ENCODE measurements at places on chromosomes 1 and 21. TPM values are rescaled to one million over a fixed set of nuclear protein-coding genes. Genes with fewer than 3 reads are reported as not detected.
A peak's percentile ranks its signal among the peaks of the same experiment; 100 is the strongest.

FGR gene
- not detected for total RNA-seq

GRCh38 chr1:109826930-109827349 lies 63.2 kb upstream of the EPS8L3 start:
- no peak overlapping the region for H3K4me3 ChIP-seq
- H3K27me3 ChIP-seq, result no peaks in the 10 kb centered on the region
- DNase-seq, result no peak
- no peak overlapping the region for H3K27ac ChIP-seq
- H3K36me3 ChIP-seq, result peaks cover 9% of the 10 kb centered on the region

- DNase-seq, result no peak
- H3K27ac ChIP-seq, result no peak overlapping the region
- no peaks in the 10 kb centered on the region for H3K4me1 ChIP-seq
- H3K36me3 ChIP-seq, result peaks cover 18% of the 10 kb centered on the region
These were observed 18.5 kb downstream of the RIIAD1 start for GRCh38 chr1:151739590-151740355.

- peak overlapping the region; percentile 91 for H3K4me3 ChIP-seq
- H3K4me1 ChIP-seq, result peaks cover 34% of the 10 kb centered on the region
- no peak overlapping the region for H3K27ac ChIP-seq
- H3K27me3 ChIP-seq, result no peaks in the 10 kb centered on the region
These were observed 89.4 kb upstream of the IPO9 start for GRCh38 chr1:201739492-201740085.

KLF17 gene
- 0.09 TPM for total RNA-seq

- H3K27ac ChIP-seq, result no peak overlapping the region
- no peak overlapping the region for H3K4me3 ChIP-seq
- no peaks in the 10 kb centered on the region for H3K27me3 ChIP-seq
- peaks cover 3% of the 10 kb centered on the region for H3K36me3 ChIP-seq
These were observed 16.6 kb downstream of the ANGPTL3 start for GRCh38 chr1:62613890-62614289.

GRCh38 chr21:39519835-39520234 lies 68.1 kb downstream of the SH3BGR start:
- H3K4me3 ChIP-seq, result no peak overlapping the region
- H3K4me1 ChIP-seq, result no peaks in the 10 kb centered on the region
- H3K36me3 ChIP-seq, result peaks cover 5% of the 10 kb centered on the region
- H3K27ac ChIP-seq, result no peak overlapping the region
- DNase-seq, result no peak

ADAMTS5 gene
- 0.99 TPM for total RNA-seq

GRCh38 chr1:54798206-54798605 lies 2.9 kb downstream of the TTC22 start:
- no peak for DNase-seq
- no peaks in the 10 kb centered on the region for H3K4me1 ChIP-seq
- H3K27ac ChIP-seq, result no peak overlapping the region
- H3K27me3 ChIP-seq, result no peaks in the 10 kb centered on the region

GRCh38 chr1:76425201-76426145 lies 350.9 kb downstream of the ST6GALNAC3 start:
- no peak overlapping the region for H3K4me3 ChIP-seq
- H3K4me1 ChIP-seq, result peaks cover 3% of the 10 kb centered on the region
- no peak for DNase-seq

DNA sequence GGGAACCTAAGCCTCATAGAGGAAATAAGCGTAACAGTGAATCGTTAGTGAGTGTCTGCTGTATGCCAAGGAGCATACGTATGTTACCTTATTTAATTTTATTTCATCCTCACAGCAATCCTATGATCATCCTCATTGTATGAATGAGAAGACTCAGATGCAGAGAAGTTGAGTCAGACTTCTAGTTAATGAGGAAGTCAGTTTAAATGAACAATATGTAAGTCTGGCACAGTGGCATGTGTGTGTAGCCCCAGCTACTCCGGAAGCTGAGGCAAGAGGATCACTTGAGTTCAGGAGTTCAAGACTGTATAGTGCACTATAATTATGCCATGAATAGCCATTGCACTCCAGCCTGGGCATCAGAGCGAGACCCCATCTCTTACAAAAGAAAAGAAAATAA lies 148.0 kb downstream of the ZZZ3 start:
- H3K4me3 ChIP-seq, result no peak overlapping the region
- no peak for DNase-seq
- no peaks in the 10 kb centered on the region for H3K4me1 ChIP-seq
- peaks cover 4% of the 10 kb centered on the region for H3K36me3 ChIP-seq
- H3K27me3 ChIP-seq, result no peaks in the 10 kb centered on the region
- no peak overlapping the region for H3K27ac ChIP-seq

DNA sequence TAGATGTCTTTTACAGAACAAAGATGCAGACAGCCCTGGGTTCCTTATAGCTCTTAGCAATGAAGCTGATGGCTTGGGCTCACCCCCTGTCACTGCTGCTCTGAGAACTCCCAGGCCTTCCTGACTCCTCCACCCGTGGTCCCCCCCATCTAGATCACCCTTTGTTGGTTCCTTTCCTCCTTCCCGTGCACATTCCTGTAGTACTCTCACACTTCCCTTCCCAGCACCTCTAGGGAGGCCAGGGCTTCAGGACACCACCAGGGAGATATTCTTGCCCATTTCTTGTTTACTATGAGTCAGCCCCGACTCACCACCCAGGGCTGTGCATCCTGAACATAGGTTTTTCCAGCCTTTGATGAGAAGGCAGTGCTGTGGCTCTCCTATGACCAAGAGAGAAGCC lies 14.4 kb upstream of the NOS1AP start:
- no peaks in the 10 kb centered on the region for H3K27me3 ChIP-seq
- no peaks in the 10 kb centered on the region for H3K36me3 ChIP-seq
- no peak for DNase-seq
- H3K4me1 ChIP-seq, result no peaks in the 10 kb centered on the region
- no peak overlapping the region for H3K27ac ChIP-seq

- H3K4me3 ChIP-seq, result no peak overlapping the region
- H3K36me3 ChIP-seq, result no peaks in the 10 kb centered on the region
- H3K27me3 ChIP-seq, result no peaks in the 10 kb centered on the region
- no peak overlapping the region for H3K27ac ChIP-seq
These were observed 88.5 kb downstream of the GPR88 start for GRCh38 chr1:100626397-100626796.

DNA sequence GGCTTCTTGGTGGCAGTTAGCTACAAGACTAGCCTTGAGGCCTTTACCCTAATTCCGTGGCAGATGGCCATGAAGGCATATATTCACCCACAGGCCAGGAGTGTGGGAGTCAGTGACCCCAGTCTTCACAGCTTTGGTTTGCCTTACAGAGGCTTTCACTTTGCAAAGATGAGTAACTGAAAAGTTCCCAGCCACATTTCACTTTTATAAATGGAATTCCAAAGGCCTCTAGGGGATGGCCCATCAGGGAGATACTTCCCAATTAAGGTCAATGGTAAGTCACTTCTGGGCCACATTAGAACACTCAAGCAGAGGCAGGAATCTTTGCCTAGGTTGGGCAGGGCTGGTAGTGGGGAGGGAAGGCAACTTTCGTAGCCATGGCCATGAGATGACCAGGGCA lies 13.1 kb upstream of the HEYL start:
- H3K27ac ChIP-seq, result no peak overlapping the region
- no peaks in the 10 kb centered on the region for H3K4me1 ChIP-seq
- H3K27me3 ChIP-seq, result no peaks in the 10 kb centered on the region
- no peak overlapping the region for H3K4me3 ChIP-seq

DNA sequence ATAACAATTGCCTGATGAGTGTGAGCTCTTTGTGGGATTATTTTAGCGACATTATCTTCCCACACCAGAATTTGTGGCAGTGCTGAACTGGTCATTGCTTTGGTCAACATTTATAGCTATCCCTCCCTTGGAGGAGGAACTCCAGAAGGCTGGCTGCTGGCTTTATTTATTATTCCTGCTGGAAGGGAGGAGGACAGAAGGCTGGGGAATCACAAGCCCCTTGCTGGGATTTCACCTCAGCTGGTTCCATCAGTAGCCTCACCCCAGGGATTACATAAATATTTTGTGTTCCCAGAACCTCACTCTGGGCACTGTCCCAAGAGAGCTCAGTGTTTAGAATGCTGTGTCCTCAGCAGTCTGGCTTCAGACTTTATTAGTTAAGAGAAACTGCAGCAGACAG lies 102.8 kb upstream of the C1orf21 start:
- no peak for DNase-seq
- H3K27ac ChIP-seq, result no peak overlapping the region
- H3K4me3 ChIP-seq, result no peak overlapping the region
- peaks cover 10% of the 10 kb centered on the region for H3K36me3 ChIP-seq

DNA sequence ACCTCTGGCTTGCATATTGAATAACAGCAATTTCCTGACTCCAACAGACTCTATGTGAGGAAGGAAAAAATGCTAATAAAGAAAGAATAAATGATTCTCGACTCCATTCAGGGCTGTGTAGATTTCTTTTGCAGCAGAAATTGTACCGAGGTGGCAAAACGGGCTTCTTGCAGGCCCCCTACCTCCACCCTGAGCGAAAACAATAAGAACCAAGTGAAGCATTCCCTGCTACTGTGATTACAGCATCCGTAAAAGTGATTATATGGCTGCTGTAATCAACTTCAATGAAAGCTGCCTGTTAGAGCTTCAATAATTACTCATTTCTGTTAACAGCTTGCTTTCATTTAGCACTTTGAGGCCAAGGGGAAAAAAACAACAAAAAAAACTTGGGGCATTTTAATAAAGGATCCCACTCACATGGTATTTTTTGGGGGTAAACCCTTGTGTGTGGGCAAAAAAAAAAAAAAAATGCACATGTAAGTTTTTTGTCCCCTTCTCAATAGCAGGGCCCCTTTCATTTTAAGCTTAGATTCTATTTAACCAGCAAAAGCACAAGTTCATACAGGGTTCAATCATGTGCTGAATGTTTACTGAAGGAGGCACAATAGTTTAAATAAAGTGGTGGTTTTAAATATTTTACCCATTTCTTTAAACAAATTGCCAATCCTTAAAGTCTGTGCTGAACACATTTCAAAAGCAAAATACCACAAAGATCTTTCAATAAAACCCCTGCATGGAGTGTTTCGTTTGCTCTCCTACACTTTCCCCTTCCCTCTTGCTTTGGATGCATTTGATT lies 271.6 kb downstream of the LMO4 start:
- H3K4me3 ChIP-seq, result no peak overlapping the region
- DNase-seq, result no peak
- H3K27ac ChIP-seq, result no peak overlapping the region
- peaks cover 4% of the 10 kb centered on the region for H3K36me3 ChIP-seq
- H3K27me3 ChIP-seq, result no peaks in the 10 kb centered on the region

GRCh38 chr21:21000591-21001175 lies 2.5 kb downstream of the NCAM2 start:
- H3K36me3 ChIP-seq, result no peaks in the 10 kb centered on the region
- no peak overlapping the region for H3K4me3 ChIP-seq
- DNase-seq, result no peak
- no peak overlapping the region for H3K27ac ChIP-seq
- peaks cover 6% of the 10 kb centered on the region for H3K27me3 ChIP-seq
- H3K4me1 ChIP-seq, result 0 out of 2 replicates have a peak, but pooled peaks cover 2% of the 10 kb centered on the region

GRCh38 chr21:35738347-35738961 lies 321.9 kb downstream of the SETD4 start:
- H3K36me3 ChIP-seq, result peaks cover 18% of the 10 kb centered on the region
- H3K27me3 ChIP-seq, result no peaks in the 10 kb centered on the region
- H3K4me3 ChIP-seq, result no peak overlapping the region
- DNase-seq, result no peak

DNA sequence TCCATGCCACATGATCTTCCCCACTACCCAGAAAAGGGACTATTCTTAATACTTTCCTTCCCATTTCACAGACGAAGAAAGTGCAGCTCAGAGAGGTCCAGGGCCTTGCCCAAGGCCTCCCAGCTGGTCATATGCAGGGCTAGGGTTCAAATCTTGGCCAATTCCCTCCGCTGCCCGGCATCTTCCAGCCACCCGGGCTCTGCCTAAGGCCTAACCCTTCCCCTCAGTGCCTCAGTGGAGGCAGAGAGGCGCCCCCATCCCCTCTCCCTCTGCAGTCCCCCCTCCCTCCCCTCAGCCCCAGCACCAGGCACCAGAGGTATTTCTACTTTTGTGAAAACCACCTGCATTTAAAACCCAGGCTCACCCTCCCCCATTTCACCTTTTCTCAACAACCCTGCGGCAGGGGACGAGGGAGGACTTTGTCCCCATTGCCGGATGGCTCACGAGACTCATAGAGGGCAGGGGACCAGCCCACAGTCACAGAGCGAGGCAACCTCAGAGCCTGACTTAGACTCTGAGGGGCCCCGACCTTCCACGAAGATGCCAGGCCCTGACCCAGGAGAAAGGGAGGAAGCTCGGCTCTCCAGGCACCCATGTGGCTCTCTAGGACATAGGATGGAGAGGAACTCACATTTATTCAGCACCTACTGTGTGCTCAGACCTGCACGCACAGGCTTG lies 12.3 kb downstream of the LAPTM5 start:
- peaks cover 3% of the 10 kb centered on the region for H3K4me1 ChIP-seq
- H3K27me3 ChIP-seq, result no peaks in the 10 kb centered on the region

CFAP74 gene
- 0.28 TPM for total RNA-seq

MINDY1 gene
- total RNA-seq, result 6.4 TPM

IVL gene
- total RNA-seq, result not detected

DNA sequence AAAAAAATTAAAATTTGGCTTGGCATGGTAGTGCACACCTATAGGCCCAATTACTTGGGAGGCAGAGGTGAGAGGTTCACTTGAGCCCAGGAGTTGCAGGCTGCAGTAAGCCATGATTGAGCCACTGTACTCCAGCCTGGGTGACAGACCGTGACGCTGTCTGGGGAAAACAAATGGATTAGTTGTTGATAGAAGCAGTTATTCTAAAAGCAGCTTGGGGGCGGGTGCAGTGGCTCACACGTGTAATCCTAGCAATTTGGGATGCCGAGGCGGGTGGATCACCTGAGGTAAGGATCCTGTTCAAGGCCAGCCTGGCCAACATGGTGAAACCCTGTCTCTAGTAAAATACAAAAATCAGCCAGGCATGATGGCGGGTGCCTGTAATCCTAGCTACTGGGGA lies 40.3 kb downstream of the KIF1B start:
- no peaks in the 10 kb centered on the region for H3K27me3 ChIP-seq
- no peaks in the 10 kb centered on the region for H3K4me1 ChIP-seq
- no peak overlapping the region for H3K27ac ChIP-seq
- H3K36me3 ChIP-seq, result peaks cover 22% of the 10 kb centered on the region
- H3K4me3 ChIP-seq, result no peak overlapping the region

GRCh38 chr21:41768437-41769042 lies 1.7 kb upstream of the RIPK4 start:
- peaks cover 6% of the 10 kb centered on the region for H3K4me1 ChIP-seq
- H3K4me3 ChIP-seq, result peak overlapping the region; percentile 62
- no peaks in the 10 kb centered on the region for H3K36me3 ChIP-seq
- DNase-seq, result peak; percentile 79
- peaks cover 65% of the 10 kb centered on the region for H3K27me3 ChIP-seq

NPHP4 gene
- total RNA-seq, result 14.3 TPM

Data from H9 (cell line).